A549 treated with CORT108297 at 1 μM for 4 hours (cell line): ENCODE measurements at places on chromosomes 2 and 18. TPM values are rescaled to one million over a fixed set of nuclear protein-coding genes. Genes with fewer than 3 reads are reported as not detected.

The SLC5A7 gene
- not detected in 5 replicates for total RNA-seq

The NETO1 gene
- not detected in 5 replicates for total RNA-seq

The BMP10 gene
- total RNA-seq = not detected in 5 replicates

The EN1 gene
- 0.54 to 1.3 TPM (median 1.1 TPM) in 5 replicates for total RNA-seq

The EDAR gene
- 0.01 to 0.02 TPM in 2 of 5 replicates, not detected in the others for total RNA-seq

The PKP4 gene
- total RNA-seq = 23.2 to 29.2 TPM (median 28.8 TPM) in 5 replicates

The RNF152 gene
- total RNA-seq = 0.02 to 0.06 TPM (median 0.04 TPM) in 4 of 5 replicates, not detected in the other

The TMEM200C gene
- 0.04 to 0.05 TPM in 2 of 5 replicates, not detected in the others for total RNA-seq

The SATB2 gene
- total RNA-seq = 2.7 to 3.6 TPM (median 3.3 TPM) in 5 replicates

The GALNT1 gene
- 45.5 to 73.2 TPM (median 56.0 TPM) in 5 replicates for total RNA-seq

The STK17B gene
- total RNA-seq = 4.5 to 6.1 TPM (median 5.0 TPM) in 5 replicates

The NAB1 gene
- total RNA-seq = 25.6 to 39.3 TPM (median 36.2 TPM) in 5 replicates

The NOSTRIN gene
- total RNA-seq = 1.3 to 2.1 TPM (median 1.7 TPM) in 5 replicates

The CYP27A1 gene
- total RNA-seq = 0.12 to 0.18 TPM (median 0.15 TPM) in 5 replicates

The ACTG2 gene
- 0.09 to 0.19 TPM (median 0.15 TPM) in 4 of 5 replicates, not detected in the other for total RNA-seq

The CRYGD gene
- not detected in 5 replicates for total RNA-seq

The CRYBA2 gene
- not detected in 5 replicates for total RNA-seq

The ACMSD gene
- total RNA-seq = not detected in 5 replicates

The SAG gene
- total RNA-seq = not detected in 5 replicates

The CDH2 gene
- total RNA-seq = 32.4 to 51.1 TPM (median 40.7 TPM) in 5 replicates

The CHRND gene
- not detected in 5 replicates for total RNA-seq

The EVX2 gene
- total RNA-seq = not detected in 5 replicates

The THSD7B gene
- not detected in 5 replicates for total RNA-seq

The BUB1 gene
- total RNA-seq = 37.4 to 50.0 TPM (median 43.9 TPM) in 5 replicates

The LOXHD1 gene
- total RNA-seq = not detected in 5 replicates

The IL36A gene
- total RNA-seq = not detected in 5 replicates

The PLGLB1 gene
- 0.38 to 1.0 TPM (median 0.80 TPM) in 5 replicates for total RNA-seq

The STAT4 gene
- 3.2 to 4.2 TPM (median 3.7 TPM) in 5 replicates for total RNA-seq

The TSPYL6 gene
- total RNA-seq = not detected in 5 replicates

The KHK gene
- 7.5 to 11.0 TPM (median 9.5 TPM) in 5 replicates for total RNA-seq

The TUBA4B gene
- total RNA-seq = 0.30 to 0.56 TPM (median 0.37 TPM) in 5 replicates

The RAB10 gene
- 262 to 391 TPM (median 279 TPM) in 5 replicates for total RNA-seq

The SESTD1 gene
- total RNA-seq = 16.5 to 24.3 TPM (median 23.7 TPM) in 5 replicates

The SCN1A gene
- total RNA-seq = not detected in 5 replicates

The ST6GAL2 gene
- total RNA-seq = 14.9 to 29.3 TPM (median 21.2 TPM) in 5 replicates

The CPSF3 gene
- total RNA-seq = 48.6 to 63.3 TPM (median 49.6 TPM) in 5 replicates

The GAREM1 gene
- total RNA-seq = 2.8 to 4.3 TPM (median 3.3 TPM) in 5 replicates

The GREB1L gene
- 1.4 to 2.9 TPM (median 1.9 TPM) in 5 replicates for total RNA-seq

The MREG gene
- total RNA-seq = 4.5 to 5.9 TPM (median 5.4 TPM) in 5 replicates

The TOGARAM2 gene
- 0.08 to 0.23 TPM (median 0.19 TPM) in 5 replicates for total RNA-seq

The DSG4 gene
- not detected in 5 replicates for total RNA-seq

The PLEK gene
- total RNA-seq = not detected in 5 replicates

The NEURL3 gene
- 0.96 to 2.2 TPM (median 1.4 TPM) in 5 replicates for total RNA-seq
